ENCODE measurements at places on chromosomes 1 and 21.

- no peak for DNase-seq
Measured at GRCh38 chr1:241589521-241589920, 50.6 kb downstream of the CHML start.

DNA sequence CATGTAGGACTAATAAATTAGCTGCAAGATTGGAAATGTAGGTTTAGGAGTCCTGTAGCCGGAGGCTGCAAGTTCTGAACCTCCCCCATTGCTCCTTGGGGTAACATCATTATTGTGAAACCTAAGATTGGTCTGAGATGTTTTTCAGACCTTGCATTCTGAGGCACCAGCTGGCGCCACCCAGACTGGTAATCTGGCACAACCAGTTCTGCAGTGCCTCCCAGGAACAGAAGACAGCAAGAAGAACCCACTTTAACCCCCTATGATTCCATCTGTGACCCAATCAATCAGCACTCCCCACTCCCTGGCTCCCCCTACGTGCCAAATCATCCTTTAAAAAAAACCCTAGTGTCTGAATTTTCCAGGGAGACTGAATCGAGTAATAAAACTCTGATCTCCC is 11.6 kb upstream of the DNAJC6 start:
- DNase-seq = no peak

DNA sequence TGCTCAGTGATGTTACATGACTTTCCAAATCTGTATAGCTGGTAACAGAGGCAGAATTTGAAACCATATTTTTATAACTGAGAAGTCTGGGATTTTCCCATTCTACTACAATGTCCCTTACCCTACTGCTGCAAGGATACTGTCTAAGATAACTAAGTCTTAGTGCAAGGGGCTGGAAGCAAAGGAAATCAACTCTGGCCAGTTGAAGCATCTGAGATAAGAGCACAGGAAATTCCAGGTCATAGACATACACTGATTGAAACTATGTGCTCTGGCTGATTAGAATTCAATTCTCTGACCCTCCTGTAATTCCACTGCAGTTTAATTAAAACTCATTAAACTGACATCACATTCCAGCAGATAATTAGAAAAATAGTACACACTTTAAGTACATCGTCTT is 267.7 kb upstream of the C1orf87 start:
- no peak for DNase-seq

- no peak for DNase-seq
Measured at GRCh38 chr1:183419399-183419798, 1.2 kb upstream of the NMNAT2 start.

- DNase-seq = no peak
Measured at GRCh38 chr1:47805018-47805417, 192.2 kb downstream of the TRABD2B start.

DNA sequence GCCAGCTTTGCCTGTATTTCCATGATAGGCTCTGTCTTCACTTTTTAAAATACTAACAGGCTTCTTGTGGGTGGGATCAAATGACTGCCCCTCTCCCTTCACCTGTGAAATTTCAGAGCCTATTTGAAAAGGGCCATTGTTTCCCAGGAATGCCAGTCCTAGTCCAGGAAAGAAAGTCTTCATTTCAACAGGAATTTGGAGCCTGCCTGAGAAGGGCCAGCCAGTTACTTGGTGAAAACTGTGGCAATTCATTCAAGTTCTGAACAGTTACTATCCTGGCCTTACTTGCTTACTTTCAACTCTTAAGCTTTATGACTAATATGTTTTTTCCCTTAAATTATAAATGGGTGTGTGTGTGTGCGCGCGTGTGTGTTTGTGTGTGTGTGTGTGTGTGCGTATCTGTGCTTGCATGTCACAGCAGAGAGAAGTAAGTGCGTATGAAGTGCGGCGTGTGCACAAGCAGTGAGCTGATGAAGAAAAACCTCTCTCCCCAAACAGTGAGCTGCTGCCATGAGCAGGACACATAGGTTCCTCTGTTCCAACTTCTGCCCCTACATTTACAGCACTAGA is 67.5 kb upstream of the RNPC3 start:
- DNase-seq = no peak

GRCh38 chr1:222223010-222223409 is 324.9 kb downstream of the HHIPL2 start:
- DNase-seq = no peak

DNA sequence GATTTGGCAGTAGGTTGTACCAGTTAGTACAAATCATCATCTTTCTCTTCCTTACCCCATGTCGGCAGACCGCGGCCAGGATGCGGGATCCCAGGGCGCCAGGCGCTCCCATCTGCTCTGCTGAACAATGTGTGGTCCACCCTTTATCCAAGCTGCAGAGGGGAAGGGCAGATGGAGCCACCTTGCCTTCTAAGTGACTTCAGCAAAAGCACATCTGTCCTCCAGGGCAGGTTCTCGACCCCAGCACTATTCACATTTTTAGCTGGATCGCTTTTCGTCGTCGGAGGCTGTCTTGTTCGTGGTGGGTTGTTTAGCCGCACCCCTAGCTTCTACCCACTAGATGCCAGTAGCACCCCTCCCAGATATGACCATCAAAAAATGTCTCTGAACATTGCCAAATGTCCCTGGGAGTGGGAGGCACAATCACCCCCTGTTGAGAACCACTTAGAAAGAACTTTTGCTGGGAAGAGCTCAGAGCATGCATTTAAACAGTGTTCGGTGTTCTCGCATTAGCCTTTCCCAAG is 58.1 kb upstream of the SIM2 start:
- DNase-seq = no peak

GRCh38 chr1:68791800-68792199 is 294.9 kb upstream of the DEPDC1 start:
- no peak for DNase-seq

DNA sequence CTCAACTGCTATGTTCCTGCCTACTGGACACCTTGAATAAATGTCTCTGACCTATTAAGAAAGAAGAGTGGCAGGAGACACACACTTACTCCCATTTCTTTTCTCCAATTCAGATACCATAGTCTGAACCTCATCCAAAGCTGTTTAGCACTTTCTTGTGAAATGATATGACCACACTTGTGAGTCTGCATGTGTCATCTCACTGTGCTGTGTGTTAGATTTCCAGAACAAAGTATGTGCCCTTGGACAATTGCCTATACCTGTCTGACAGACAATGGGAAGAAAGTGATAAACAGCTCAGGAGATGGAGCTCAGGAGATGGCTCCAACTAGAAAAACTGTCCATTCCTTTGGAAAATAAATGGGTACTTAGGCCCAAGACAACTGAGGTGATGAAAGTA is 48.4 kb downstream of the USP48 start:
- DNase-seq = no peak

Measured in stimulated activated CD8-positive, alpha-beta memory T cell treated with anti-CD3 and anti-CD28 coated beads, Interleukin-4, amount 100 ng/mL, for 24 hours (primary cell).